ENCODE measurements at places on chromosomes 11 and 22. TPM values are rescaled to one million over a fixed set of nuclear protein-coding genes. Genes with fewer than 3 reads are reported as not detected.

The CYP2D6 gene
- 10.7 TPM for total RNA-seq

The CXCR5 gene
- not detected for total RNA-seq

The ADM2 gene
- total RNA-seq, result 10.2 TPM

The MMP13 gene
- total RNA-seq, result not detected

The SORL1 gene
- total RNA-seq, result 6.1 TPM

The CDON gene
- total RNA-seq, result 10.6 TPM

The MYBPC3 gene
- not detected for total RNA-seq

DNA sequence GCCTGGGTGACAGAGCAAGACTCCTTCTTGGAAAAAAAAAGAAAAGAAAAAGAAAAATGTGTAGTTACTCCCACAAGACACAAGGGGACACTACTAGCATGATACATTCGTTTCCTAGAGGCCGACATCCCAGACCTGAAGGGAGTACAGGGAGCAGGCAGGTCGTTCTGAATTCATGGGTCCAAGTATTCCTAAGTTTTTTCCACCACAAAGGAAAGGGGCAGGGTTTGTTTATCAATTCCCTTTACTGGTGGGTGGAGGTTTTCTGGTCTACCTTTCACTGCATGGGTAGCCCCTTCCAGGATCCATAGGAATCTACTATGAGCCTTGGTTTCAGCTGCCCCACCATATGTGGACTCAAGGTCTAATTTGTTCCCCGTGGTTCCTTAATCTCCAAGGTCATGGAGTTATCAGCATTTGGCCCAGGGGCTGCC, 11.8 kb downstream of the TIGD3 start:
- H3K27me3 ChIP-seq, result no peaks in the 10 kb centered on the region
- H3K4me3 ChIP-seq, result no peak overlapping the region
- H3K27ac ChIP-seq, result no peak overlapping the region

GRCh38 chr11:109371444-109372176, 50.4 kb upstream of the C11orf87 start:
- H3K27me3 ChIP-seq, result peaks cover 20% of the 10 kb centered on the region
- H3K4me3 ChIP-seq, result no peak overlapping the region
- no peak for DNase-seq

DNA sequence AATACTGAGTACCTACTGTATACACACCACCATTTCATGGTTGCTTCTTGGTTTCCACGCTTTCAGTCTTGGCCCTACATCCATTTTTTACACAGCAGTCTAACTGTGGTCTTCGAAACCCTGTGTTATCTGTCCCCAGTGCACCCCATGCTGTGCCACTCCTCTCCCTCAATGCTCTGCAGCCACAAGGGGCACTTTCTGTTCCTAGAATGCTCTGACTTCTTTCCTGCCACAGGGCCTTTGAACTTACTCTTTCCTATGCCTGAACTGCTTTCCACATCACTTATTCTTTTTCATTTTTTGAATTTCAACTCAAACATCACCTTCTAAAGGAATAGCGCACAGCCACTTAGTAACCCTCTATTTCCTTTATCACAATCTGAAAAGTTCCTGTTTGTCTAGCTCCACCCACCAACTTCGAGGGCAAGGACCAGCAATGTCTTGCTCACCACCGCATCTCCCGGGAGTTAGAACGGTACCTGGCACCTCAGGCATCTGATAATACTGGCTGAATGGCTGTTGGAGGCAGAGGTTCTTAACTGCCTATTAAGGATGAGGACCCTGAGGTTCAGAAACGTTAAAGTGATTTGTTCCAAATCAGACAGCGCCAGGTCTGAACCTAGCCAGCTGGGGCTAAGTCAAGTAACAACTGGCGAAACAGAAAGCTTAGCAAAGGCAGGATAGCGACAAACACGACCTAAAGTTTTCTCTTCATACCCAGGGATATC, 568 bp downstream of the ALG8 start:
- H3K4me3 ChIP-seq, result peak overlapping the region; percentile 83
- peaks cover 37% of the 10 kb centered on the region for H3K36me3 ChIP-seq
- no peaks in the 10 kb centered on the region for H3K27me3 ChIP-seq
- peaks cover 21% of the 10 kb centered on the region for H3K4me1 ChIP-seq
- peak; percentile 27 for DNase-seq

DNA sequence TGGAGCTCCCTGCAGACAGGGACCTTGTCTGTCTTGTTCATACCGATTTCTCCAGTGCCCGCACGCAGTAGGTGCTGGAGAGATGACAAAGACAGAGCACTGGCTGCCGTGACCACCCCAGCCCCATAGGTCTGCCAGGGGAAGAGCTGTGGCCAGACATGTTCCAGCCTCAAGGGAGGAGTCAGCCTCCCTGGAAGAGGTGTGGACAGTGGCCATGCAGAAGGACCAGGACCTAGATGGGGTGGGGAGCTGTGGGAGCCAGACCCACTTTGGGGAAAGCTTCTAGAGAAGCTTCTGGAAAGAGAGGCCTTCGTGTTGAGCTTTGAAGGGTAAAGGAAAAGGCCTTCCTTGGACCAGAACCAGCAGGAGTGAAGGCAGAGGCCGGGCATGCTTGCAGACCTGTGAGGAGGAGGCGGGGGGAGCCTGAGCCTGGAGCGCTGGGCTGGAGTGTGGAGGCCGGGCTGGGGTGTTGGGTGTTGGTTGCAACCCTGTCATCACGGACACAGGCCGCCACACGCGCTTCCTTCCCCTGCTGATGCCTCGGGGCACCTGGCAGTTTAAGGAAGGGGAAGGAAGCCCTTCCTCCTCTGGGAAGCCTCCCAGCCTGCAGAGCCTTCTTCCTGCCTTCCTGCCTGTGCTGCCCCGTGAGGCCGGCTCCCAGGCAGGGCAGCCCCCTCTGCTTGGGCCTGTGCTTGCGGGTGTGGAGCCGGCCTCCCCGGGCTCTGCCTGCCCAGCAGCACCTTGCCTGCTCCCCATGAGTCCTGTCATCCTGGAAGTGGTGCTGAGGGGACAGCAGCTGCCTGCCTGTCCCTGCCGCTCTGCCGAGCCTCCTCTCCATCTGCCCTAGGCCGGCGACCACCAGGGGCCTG, 12.3 kb downstream of the RELT start:
- H3K4me1 ChIP-seq, result peaks cover 35% of the 10 kb centered on the region
- peaks cover 7% of the 10 kb centered on the region for H3K36me3 ChIP-seq
- H3K27ac ChIP-seq, result no peak overlapping the region
- H3K4me3 ChIP-seq, result no peak overlapping the region
- DNase-seq, result no peak

- no peaks in the 10 kb centered on the region for H3K27me3 ChIP-seq
- H3K36me3 ChIP-seq, result peaks cover 49% of the 10 kb centered on the region
- H3K4me1 ChIP-seq, result peaks cover 10% of the 10 kb centered on the region
- peak overlapping the region; percentile 93 for H3K4me3 ChIP-seq
These were observed 1.5 kb downstream of the LRFN4 start for GRCh38 chr11:66858186-66858938.

DNA sequence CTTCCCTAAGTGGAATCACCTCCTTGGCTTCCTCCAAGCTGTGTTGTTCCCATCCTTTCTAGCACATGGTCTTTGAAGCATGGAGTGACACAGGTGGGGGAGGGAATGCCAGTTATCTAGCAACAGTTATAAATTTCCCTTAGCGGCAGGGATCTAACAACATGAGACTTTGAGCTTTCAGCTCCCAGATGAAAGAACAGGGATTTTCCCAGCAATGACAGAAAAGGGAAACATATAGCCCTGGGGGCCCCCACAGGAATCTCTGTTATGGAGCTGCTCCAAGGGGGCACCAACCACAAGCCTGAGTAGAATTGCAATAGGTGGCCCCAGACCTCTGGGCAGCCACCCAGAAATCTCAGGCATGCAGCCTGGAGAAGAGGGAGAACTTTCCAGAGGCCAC, 163.0 kb downstream of the GRIK4 start:
- no peak overlapping the region for H3K27ac ChIP-seq
- H3K27me3 ChIP-seq, result peaks cover 6% of the 10 kb centered on the region
- DNase-seq, result no peak
- H3K4me3 ChIP-seq, result no peak overlapping the region
- no peaks in the 10 kb centered on the region for H3K36me3 ChIP-seq
- no peaks in the 10 kb centered on the region for H3K4me1 ChIP-seq

DNA sequence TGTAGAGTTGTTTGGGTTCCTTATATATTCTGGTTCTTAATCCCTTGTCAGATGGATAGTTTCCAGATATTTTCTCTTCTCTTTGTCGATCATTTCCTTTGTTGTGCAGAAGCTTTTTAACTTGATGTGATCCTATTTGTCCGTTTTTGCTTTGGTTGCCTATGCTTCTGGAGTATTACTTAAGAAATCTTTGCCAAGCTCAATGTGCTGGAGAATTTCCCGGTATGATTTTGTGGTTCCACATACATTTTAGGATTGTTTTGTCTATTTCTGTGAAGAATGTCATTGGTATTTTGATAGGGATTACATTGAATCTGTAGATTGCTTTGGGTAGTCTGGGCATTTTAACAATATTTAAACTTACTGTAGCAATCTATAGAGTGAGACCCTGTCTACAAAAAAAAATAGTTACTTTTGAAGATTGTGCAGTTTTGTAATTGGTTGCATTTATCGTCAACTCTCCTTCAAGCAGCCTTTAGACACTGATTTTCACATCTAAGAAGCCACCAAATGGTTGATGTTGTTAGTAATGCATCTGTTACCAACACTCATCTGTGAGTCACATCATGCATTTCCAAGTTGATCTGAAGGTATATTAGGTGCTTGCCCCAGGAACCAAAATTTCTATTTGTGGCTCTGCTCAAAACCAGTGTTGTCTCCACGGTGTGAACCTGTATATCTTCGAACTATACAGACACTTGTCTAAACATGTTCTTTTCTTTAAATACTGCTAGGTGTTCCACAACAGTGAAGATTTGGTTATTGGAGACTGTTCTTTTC, 21.4 kb downstream of the XRCC6 start:
- H3K36me3 ChIP-seq, result peaks cover 68% of the 10 kb centered on the region
- H3K4me3 ChIP-seq, result no peak overlapping the region
- H3K27me3 ChIP-seq, result no peaks in the 10 kb centered on the region
- DNase-seq, result no peak
- H3K4me1 ChIP-seq, result no peaks in the 10 kb centered on the region

DNA sequence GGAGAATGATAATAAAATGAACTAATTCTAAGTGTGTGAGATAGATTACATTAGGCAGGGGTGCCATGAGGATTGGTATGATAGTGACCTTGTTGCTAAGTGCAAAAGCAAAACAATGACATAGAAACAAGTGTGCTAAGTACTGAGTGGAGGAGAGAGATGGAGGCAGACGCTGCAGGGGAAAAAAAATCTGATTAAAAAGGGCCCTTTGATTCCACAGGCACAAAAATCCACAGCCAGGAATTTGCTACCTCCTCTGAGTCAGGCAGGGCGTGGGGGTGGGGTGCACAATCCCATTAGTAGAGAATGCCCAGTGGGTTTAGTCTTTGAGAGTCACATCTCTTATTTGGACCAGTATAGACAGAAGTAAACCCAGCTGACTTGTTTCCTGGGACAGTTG, at the start of gene CNTF:
Gene CNTF, plus strand, starts transcription at position 322 of the 400 bp plus-strand sequence. CDS start 88 bp downstream, outside the sequence.
- no peaks in the 10 kb centered on the region for H3K27me3 ChIP-seq
- H3K4me3 ChIP-seq, result no peak within 1 kb of the TSS
- no peak for DNase-seq
- H3K4me1 ChIP-seq, result peaks cover 16% of the 10 kb centered on the region

GRCh38 chr11:12211331-12212065, 101.1 kb downstream of the MICAL2 start:
- H3K27me3 ChIP-seq, result no peaks in the 10 kb centered on the region
- H3K4me1 ChIP-seq, result no peaks in the 10 kb centered on the region
- peak overlapping the region; percentile 54 for H3K27ac ChIP-seq
- peaks cover 36% of the 10 kb centered on the region for H3K36me3 ChIP-seq
- no peak for DNase-seq

DNA sequence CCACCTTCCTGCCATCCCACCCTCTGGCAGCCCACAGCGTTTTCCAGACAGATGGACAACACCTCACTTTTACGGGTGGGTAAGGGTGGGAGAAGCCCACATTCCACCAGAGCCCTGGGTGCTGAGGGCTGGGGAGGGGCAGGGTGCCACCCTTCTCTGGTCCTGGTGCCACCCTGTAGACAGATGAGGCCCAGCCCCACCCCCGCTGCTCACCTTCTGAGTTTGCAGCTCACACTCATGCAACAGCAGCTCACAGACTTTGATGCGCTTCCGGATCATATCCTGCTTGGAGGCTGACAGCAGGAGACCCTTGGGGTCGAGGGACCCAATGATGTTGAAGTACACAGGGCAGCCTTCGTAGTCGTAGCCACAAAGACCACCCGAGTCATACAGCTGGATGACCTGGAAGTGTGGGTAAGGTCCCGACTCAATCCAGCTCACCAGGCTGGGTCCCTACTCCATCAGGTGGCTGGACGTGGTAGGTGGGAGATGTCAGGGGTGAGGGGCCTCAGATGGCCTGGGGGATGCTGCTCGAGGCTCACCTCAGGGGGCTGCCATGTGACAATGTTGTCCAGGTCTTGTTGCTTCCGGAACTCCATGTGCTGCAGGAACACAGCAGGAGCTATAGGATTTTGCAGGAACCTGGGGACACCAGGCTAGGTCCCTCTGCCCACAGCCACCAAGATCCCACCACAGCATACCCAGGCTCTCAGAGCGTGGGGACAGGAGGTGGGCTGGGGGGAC, 10.3 kb downstream of the SEC14L4 start:
- DNase-seq, result no peak
- no peaks in the 10 kb centered on the region for H3K4me1 ChIP-seq
- H3K27me3 ChIP-seq, result peaks cover 25% of the 10 kb centered on the region
- no peaks in the 10 kb centered on the region for H3K36me3 ChIP-seq

DNA sequence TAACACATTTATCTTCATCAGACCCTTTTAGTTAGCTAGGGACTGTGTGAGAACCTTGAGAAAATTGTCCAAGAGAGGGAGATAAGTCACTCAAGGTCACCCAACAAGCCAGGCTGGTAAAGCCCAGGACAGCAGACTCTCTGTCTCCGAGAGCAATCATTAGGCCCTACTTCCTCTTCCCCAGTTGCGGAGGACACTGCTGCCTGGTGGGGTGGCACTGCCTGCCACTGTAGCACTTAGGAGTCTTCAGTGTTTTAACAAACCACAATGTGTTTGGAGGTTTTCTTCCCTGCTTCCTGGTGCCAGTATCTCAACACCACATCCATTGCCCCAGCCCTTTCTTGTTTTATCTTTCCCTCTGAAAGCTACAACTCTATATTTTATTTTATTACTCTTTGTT, 132.1 kb upstream of the LDLRAD3 start:
- no peak overlapping the region for H3K4me3 ChIP-seq
- no peaks in the 10 kb centered on the region for H3K27me3 ChIP-seq
- H3K27ac ChIP-seq, result no peak overlapping the region
- no peaks in the 10 kb centered on the region for H3K4me1 ChIP-seq

GRCh38 chr11:82494988-82495432, 238.7 kb downstream of the FAM181B start:
- no peak overlapping the region for H3K27ac ChIP-seq
- no peak for DNase-seq
- H3K27me3 ChIP-seq, result no peaks in the 10 kb centered on the region
- H3K4me1 ChIP-seq, result no peaks in the 10 kb centered on the region
- H3K4me3 ChIP-seq, result no peak overlapping the region

GRCh38 chr11:19828382-19829108, 115.9 kb downstream of the NAV2 start:
- no peaks in the 10 kb centered on the region for H3K27me3 ChIP-seq
- H3K27ac ChIP-seq, result no peak overlapping the region
- DNase-seq, result no peak
- no peak overlapping the region for H3K4me3 ChIP-seq
- no peaks in the 10 kb centered on the region for H3K36me3 ChIP-seq

- peaks cover 4% of the 10 kb centered on the region for H3K36me3 ChIP-seq
- peak overlapping the region; percentile 4 for H3K27ac ChIP-seq
- peak; percentile 37 for DNase-seq
- H3K4me3 ChIP-seq, result no peak overlapping the region
- peaks cover 22% of the 10 kb centered on the region for H3K4me1 ChIP-seq
These were observed 8.6 kb downstream of the TTLL1 start for GRCh38 chr22:43080616-43081015.

GRCh38 chr22:20926243-20926642, 9.0 kb downstream of the CRKL start:
- no peak for DNase-seq
- no peaks in the 10 kb centered on the region for H3K27me3 ChIP-seq
- H3K27ac ChIP-seq, result peak overlapping the region; percentile 27
